ENCODE measurements at places on chromosomes 1 and 21.
A peak's percentile ranks its signal among the peaks of the same experiment; 100 is the strongest.

DNA sequence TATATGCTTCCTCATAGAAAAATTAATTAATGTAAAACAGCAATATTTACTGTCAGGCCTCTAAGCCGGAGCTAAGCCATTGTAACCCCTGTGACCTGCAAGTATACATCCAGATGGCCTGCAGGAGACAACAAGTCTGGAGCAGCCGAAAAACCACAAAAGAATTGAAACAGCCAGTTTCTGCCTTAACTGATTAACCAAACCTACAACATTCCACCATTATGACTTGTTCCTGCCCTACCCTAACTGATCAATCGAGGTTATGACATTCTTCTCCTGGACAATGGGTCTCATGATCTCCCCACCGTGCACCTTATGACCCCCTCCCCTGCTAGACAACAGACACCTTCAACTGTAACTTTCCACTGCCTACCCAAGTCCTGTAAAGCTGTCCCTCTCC lies 205.8 kb upstream of the DUSP10 start:
- DNase-seq, result no peak

DNA sequence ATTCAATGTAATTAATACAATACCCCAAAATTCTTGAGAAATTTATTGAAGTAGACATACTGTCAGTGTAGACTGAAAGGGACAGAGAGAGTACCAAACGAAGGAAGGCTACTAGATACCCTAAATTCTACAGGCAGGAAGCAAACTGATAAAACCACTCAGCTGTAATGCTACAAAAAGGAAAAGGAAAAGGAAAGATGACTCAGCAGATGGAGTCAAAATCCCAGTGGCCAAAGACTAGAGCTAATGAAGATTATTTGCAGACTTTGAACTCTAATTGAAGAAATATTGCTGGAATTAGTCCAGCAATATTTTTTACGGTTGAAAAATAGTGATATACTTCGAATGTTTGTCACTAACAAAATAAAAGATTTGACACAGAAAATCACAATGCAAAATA lies 671.9 kb downstream of the BRINP3 start:
- no peak for DNase-seq

GRCh38 chr1:61337981-61338848 lies 255.9 kb downstream of the NFIA start:
- DNase-seq, result no peak

GRCh38 chr1:113219377-113219776 lies 146.4 kb downstream of the LRIG2 start:
- no peak for DNase-seq

DNA sequence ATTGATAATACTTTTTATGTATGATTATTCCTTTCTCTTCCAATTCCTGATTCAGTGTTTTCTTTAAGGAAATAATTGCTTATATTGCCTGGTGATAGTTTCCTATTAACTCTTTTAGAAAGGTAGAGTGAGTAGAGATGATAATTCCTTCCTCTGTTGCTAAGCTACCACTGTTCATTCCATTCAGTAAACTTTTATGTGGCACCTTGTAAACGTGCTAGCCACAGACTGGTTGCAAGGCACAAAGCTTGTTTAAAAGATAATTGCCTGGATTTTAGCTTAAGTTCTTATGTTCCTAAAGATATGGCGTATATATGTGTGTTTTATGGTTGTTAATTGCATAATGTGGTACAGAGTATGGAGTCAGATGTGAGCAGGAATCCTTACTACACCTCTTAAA lies 3.2 kb downstream of the ZFYVE9 start:
- no peak for DNase-seq

DNA sequence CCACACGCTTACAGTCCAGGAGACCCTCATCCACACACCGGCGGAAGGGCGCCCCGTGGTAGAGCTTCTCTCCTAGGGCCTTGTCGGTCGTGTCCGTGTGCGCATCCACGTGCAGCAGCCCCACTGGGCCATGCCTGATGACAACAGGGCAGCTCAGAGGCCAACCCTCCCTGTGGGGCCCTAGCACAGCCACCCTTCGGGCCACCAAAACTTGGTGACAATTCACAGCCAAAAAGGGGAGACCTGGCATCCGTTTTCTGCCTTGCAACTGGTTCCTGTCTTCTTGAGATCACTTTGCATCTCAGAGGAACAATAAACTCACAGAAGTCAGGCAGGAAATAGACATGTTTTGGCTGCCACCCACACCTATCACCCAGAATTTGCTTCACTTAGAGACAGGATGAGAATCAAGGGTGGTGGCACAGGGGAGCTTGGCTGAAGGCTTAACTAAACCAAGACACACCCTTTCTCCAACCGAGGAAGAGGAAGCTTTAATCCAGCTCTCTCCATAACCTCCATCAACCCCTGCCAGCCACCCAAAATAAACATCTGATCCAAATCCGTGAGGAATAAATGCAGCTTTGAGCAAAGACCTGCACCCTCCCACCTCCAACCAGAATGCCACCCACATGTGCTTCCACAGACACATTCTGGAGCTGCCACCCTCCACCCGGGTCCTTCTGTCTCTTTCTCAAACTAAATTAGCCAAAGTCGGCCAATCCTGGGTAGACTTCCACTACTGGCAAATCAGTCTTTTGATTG lies 5.7 kb downstream of the AGMAT start:
- peak; percentile 15 for DNase-seq

- DNase-seq, result no peak
Observed at GRCh38 chr1:16402742-16403141, 34.5 kb downstream of the SPATA21 start.

DNA sequence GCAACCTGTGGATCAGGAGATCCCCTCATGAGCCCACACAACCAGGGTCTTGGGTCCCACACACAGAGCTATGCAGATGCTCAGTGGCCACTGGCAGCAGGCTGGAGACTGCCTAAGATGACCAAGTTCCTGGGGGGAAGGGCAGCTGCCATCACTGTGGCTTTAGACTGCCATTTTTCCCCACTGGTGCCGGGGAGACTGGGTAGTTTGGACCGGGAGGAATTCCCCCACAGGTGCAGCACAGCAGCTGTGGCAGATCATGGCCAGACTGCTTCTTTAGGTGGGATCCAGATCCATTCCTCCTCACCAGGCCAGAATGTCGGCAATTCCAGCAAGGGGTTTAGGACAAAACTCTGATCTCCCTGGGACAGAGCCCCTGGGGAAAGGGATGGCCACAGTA lies 45.7 kb upstream of the HIVEP3 start:
- DNase-seq, result no peak

DNA sequence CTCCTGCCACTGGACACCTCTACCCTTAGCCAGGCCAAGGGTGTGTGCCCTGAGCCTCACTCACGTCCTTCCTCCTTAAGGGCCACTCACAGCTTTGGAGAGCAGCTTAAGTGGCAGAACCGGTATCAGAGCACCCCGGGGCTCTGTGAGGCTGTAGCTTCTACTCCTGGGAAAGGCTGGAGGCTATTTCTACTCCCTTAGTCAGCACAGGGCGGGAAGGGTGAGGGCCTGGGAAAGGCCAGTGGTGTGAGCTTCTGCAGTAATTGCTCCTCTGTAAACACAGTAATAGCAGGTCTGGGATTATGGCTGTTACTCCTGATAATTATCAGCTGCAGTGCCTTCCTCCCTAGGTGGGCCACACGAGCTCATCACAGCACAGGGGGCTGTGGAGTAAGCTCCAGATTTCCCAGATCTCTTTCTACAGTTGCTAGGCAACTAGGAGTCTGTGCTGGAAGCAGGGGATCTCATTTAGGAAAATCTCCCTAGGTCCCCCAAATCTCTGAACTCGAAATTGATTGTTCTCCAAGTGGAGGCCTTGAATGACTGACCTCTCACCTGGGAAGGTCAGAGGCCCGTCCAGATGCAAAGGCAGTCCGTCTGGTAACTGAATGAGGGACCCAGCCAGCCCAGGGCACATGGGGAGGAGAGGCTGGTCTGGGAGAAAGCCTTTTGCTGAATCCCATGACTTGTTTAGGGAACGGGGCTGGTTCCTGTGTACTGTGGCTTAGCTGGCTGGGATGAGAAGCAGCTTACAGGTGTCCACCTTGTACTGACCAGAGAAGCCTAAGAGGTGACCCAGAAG lies 29.3 kb downstream of the IER5 start:
- DNase-seq, result no peak

- no peak for DNase-seq
Observed at GRCh38 chr1:3327389-3327702, 127.1 kb upstream of the ARHGEF16 start.

- DNase-seq, result peak; percentile 21
Observed at GRCh38 chr1:207088701-207089626, at the start of gene C4BPB. C4BPB (plus strand) TSS chr1:207088860; CDS start chr1:207089532, 672 bp downstream.

- no peak for DNase-seq
Observed at GRCh38 chr1:197439708-197440280, 171.7 kb downstream of the CRB1 start.

GRCh38 chr1:209890641-209891330 lies 47.2 kb upstream of the SYT14 start:
- no peak for DNase-seq

DNA sequence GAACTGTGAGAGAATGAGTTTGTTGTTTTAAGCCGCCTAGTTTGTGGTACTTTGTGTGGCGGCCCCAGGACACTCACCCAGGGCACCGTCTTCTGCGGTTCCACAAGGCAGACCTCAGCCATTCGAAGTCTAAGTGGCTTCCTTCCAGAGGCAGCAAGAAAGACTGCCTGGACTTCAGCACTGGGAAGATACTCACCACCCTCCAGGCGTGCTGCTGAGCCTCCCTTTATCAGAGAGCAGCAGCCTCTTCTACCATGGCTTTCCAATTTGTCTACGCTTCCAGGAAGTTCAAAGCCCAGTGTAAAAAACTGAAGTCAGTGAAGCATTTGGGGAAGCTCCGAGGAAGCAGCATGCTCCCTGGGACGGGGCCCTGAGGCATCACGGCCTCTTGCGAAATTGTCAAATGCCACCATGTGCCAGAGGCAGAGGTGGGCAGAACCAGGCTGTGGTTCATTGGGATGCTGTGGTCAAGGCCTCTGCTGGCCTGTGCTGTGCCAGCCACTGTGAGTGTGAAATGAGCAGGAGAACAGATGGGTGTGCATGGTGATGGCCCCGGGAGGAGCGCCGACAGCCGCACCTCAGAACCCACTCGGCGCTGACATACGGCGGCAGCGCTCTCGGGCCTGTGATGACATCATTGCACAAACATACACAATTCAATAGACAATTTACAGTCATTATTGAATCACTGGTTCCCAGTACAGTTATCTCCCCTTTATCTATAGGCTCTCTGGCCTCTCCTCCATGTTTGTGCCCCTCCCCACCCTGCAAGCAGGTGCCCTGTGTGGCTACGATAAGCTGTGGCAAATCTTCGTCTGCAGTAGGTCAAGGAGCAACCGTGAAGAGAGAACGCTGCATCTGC lies 110.4 kb downstream of the PDE9A start:
- DNase-seq, result peak; percentile 30

DNA sequence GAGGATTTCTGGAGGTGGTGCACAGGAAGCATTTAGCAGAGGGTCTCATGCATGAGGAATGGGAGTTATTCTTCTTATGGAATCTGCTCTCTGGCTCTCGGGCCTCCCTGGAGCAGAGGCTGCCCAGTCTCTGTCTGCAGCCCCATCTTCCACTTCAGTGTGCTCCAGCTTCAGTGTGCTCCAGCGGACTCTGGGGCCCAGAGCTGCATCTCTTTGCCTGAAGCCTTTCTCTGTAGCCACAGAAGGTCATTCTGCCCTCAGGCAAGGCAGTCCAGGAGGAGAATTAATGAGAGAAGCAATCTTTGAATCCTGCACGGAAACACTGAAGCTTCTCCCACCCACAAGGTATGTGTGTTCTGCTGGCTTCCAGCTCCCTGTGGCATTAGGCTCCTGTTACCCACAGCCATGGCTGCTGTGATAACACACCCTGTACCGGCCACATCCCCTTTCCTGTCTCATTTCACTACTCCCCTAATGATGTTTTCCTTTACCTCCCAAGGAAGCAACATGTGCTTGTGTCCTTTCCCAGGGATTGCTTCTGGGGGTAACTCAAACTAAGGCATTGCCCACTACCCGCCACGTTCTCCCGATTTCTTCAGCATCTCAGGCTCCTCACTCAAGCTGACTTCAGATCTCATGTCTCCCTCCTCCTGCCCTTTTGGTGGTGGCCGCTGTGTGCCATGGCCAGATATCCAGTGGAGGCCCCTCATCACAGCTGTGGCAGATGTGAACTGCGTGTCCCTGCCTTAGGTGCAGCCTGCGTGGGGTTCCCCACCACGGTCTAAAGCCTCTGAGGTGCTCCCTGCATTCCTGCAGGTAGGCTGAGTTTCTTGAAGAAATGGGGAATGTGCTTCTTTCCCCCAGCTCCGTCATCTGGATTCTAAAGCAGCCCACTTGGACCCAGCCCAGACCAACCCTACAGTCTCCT lies 181.2 kb upstream of the GALNT2 start:
- DNase-seq, result no peak

GRCh38 chr1:228079601-228080263 lies 2.8 kb upstream of the ARF1 start:
- no peak for DNase-seq

DNA sequence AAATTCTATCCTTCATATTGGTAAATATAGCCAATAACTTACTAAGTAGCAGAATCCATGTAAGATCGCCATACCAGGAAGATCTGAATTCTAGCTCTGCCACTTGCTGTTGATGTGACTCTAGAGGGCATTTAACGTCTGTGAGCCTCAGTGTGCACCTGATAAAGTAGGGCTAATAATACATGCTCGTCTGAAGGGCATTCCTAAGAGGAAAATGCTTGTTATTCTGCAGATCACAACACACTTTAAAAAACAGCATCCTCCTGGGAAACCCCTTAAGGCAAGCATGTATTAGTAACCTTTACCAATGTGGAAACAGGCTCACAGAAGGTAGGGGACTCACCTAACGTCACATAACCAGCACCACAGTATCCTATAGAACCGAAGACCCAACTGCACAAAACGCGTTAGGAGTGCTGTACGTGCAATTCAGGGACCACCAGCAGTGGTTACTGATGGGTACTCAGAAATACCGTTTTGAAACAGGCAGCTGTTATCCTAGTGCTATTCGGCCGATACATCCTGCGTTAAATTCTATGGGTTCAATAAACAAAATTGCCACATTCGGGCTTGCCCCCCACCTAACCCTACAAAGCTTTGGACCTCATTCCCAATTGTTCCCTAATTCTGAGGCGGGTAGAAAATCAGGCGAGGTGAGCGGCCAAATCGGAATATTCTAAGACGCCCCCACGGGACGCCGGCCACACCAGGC lies 758 bp downstream of the DEPDC1 start:
- DNase-seq, result no peak

DNA sequence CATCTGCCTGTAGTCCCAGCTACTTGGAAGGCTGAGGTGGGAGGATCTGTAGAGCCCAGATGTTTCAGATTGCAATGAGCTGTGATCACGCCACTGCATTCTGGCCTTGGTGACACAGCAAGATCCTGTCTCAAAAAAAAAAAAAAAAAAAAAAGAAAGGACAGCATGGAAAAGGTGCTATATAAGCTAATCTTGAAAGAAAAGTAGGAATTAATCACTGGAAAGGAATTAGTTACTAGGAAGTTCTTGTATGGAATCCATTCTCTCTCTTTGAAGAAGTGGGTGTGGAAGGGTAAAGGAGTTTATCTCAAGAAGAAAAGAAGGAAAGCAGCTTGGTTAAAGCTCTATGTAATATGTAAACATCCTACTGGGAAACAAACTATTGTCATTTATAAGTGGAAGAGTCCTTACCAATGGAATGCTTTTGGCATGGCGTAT lies 339.2 kb downstream of the DPYD start:
- no peak for DNase-seq

Data from CD4-positive, alpha-beta T cell treated with Interferon alpha-2 for 1 hour (primary cell).